ENCODE measurements at places on chromosomes 4 and X. TPM values are rescaled to one million over a fixed set of nuclear protein-coding genes. Genes with fewer than 3 reads are reported as not detected.

The GLOD5 gene
- not detected for total RNA-seq

The ATP7A gene
- total RNA-seq, result 8.7 TPM

The S100P gene
- not detected for total RNA-seq

The TAF7L gene
- 1.1 TPM for total RNA-seq

The PRKG2 gene
- total RNA-seq, result not detected
